ENCODE measurements at places on chromosomes 7 and 10.

- DNase-seq, result no peak
Measured at GRCh38 chr7:110375068-110375467, 715.9 kb upstream of the LRRN3 start.

- DNase-seq, result no peak
Measured at GRCh38 chr7:19620470-19620869, 88.4 kb downstream of the POLR1F start.

DNA sequence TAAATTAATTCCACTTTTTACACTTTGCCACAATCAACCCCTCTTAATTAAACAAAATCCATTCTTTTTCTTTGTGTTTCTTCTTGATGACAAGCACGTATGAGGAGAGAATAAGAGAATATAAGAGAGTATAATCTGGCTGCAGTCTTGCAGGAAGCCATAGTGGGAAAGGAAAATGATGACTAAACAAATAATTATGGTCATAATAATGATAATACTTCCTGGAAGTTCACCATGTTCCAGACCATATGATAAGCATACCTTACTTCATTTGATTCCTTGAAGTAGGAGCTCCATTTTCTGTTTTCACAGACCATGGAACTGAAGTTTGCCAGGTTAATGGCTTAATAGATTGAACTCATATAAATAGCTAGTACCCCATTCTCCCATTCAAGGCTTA lies 237.8 kb downstream of the SEMA3D start:
- no peak for DNase-seq

DNA sequence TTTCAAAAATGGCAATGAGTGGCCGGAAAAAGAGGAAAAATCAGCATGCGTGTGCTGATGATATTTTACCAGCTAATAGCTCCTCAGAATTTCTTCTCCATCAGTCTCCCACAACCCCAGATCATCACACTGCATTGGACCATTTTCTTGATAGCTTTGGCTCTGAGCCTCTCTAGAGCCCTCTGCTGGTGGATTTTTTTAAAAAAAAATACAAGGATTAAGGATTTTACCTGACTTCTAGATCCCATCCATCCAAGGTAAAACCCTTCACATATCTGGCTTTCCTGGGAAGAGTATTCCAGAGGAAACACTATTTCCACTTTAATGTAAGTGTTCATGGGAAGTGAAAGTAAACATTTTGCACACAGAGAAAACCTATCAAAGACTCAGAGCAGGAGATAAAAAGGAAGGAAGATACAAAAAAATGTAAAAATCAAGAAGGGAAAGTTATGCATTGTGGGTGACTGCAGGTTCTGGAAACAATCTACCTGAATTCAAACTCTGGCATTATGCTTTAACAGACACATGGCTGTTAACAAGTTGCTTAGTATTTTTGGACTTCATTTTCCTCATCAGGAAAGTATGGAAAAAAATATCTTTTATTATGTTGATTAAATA lies 380.9 kb downstream of the LRRTM3 start:
- no peak for DNase-seq

GRCh38 chr10:110008518-110009339 lies 945 bp downstream of the ADD3 start:
- DNase-seq, result peak; percentile 25

- no peak for DNase-seq
Measured at GRCh38 chr10:42952349-42952748, 124.5 kb upstream of the RET start.

GRCh38 chr7:23930312-23930711 lies 220.3 kb downstream of the STK31 start:
- DNase-seq, result no peak

- no peak for DNase-seq
Measured at GRCh38 chr7:119733127-119733879, 539.7 kb upstream of the KCND2 start.

DNA sequence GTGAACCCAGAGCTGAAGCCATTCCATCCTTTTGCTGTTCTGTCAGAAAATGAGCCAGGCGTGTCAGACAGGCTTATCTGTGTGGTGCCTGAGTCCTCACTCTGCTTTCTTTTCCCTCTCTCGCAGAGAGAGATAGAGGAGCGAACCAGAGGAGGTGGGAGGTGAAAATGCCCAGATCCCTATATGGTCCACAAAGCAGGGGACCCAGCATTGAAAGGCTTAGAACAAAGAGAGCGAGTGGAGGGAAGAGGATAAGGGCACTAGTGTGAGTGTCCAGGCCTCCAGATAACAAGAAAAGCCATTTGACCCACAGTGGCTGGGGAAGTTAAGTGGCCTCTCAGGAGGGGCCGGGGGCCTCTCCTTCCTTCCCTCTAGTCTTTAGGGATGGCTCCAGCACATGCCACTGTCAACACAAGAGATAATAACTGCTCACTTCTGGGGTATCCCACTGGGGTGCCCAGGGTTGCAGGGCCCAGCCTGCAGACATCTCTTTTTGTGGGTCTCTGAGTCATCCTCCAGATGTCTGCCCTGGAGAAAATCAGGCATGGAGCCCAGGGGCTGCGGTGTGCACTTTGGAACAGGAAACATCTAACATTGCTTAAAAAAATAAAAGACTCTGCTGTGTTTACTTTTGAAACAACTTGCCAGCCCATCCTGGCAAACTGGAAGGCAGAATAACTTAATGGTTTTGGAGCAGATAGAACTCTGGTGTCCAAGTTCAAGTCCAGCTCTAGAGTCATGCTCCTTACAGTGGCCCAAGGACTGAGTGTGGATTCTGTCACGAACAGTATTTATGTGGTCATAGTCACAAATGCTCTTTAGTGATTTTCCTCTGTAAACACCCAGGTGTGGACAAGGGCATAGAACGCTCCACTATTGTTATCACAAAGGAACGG lies 189.5 kb downstream of the CXCL12 start:
- no peak for DNase-seq
